ENCODE measurements at places on chromosomes 2 and 18.

GRCh38 chr2:157986761-157987160 lies 110.6 kb upstream of the ACVR1 start:
- no peak for DNase-seq

- DNase-seq = no peak
Measured at GRCh38 chr2:223008162-223008561, 43.8 kb upstream of the KCNE4 start.

DNA sequence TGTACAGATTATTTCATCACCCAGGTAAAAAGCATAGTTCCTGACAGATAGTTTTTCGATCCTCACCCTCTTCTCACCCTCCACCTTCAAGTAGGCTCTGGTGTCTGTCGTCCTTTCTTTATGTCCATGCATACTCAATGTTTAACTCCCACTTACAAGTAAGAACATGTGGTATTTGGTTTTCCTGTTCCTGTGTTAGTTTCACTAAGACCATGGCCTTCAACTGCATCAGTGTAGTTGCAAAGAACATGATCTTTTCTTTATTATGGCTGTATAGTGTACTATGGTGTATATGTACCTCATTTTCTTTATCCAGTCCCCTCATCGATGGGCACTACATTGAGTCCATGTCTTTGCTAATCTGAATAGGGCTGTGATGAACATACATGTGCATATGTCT lies 184.2 kb downstream of the KCNJ3 start:
- DNase-seq = no peak

GRCh38 chr18:386994-387393 lies 113.5 kb downstream of the COLEC12 start:
- no peak for DNase-seq

GRCh38 chr2:240259201-240259923 lies 118.9 kb upstream of the OTOS start:
- no peak for DNase-seq

GRCh38 chr2:38446906-38447561 lies 70.0 kb upstream of the ATL2 start:
- no peak for DNase-seq

GRCh38 chr2:197677056-197677455 lies 1.7 kb upstream of the RFTN2 start:
- DNase-seq = no peak

DNA sequence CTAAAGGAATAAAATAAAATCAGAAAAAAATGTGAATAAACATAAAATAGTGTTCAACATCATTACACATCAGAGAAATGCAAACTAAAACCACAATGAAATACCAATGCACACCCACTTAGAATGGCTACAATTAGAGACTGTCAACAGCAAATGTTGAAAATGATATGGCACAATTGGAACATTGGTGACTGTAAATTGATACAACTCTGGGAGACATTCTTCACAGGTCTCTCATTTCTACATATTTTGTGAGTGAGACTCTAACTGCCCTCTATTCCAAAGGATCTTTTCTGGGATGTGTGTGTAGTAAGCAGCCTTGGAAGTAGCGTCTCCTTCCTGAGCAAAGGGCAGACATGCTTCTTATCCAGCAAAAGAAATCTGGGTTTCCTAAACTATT lies 323.0 kb downstream of the FBXO15 start:
- no peak for DNase-seq

- no peak for DNase-seq
Measured at GRCh38 chr2:27027211-27027651, 5.5 kb upstream of the TMEM214 start.

DNA sequence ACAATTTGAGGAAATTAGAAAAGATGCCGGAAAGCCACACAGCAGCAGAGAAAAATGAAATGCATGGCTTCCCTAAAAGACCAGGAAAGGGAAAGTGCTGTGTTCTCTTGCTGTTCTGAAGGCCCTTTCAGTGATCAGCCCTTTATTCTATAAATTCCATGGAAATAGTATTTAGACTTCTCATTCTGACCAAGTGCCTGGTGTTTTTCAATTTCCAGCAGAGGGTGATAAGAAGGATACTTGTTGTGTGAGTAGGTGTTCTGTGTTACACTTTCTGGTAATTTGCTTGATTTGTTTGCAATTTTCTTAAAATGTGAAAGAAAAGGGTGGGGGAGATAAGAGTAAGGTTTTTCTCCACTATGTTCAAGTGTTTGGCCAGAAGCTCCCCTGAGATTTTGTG lies 504.5 kb downstream of the IRS1 start:
- DNase-seq = no peak

- DNase-seq = no peak
Measured at GRCh38 chr2:127029350-127030051, 77.5 kb downstream of the BIN1 start.
